ENCODE measurements at places on chromosomes 6 and 20.

DNA sequence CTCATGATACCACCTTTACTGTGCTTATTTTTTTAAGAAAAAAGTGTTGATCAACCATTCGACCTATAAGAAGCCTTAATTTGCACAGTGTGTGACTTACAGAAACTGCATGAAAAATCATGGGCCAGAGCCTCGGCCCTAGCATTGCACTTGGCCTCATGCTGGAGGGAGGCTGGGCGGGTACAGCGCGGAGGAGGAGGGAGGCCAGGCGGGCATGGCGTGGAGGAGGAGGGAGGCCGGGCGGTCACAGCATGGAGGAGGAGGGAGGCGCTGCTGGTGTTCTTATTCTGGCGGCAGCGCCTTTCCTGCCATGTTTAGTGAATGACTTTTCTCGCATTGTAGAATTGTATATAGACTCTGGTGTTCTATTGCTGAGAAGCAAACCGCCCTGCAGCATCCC is 15.6 kb upstream of the SLC22A1 start:
- DNase-seq: no peak

GRCh38 chr20:60038400-60039008 is 80.3 kb downstream of the CDH26 start:
- no peak for DNase-seq

DNA sequence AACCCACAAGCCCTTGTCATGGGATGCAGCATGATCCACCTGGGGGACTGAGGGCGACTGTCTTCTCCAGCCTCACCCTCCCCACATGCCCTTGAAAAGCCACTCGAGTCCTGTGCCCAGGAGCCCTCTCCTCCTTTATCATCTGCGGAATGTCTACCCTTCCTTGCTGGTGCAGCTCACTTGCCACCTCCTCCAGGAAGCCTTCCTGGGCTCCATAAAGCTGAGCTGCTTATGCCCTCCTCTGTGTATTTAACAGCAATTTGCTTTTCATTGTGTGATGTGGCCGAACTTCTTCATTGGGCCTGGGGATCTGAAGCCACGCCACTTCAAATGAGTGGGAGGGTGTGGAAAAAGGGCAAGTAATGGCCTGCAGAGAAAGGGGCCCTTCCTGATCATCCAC is 17.8 kb upstream of the RBPJL start:
- DNase-seq: no peak

DNA sequence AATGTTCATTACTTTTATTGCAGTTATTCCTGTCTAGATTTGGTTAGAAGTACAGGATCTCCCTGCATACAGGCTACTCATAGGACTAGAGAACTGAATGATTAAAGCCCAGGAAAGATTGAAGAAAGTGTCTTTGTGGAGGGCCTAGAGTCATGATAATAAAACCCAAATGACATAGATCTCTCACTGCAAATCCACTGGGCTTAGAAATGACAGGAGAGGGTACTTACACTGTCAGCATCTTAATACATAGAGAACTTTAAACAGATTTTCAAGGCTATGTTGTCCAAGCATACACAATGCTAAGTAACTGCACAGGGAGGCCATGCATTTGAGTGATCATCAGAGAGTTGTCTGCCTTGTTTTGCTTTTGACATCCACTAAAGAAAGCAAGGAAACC is 383.8 kb upstream of the MAP3K7 start:
- DNase-seq: no peak

- no peak for DNase-seq
Observed at GRCh38 chr6:21610341-21610740, 16.8 kb downstream of the SOX4 start.

- no peak for DNase-seq
Observed at GRCh38 chr20:6756693-6757595, 10.5 kb upstream of the BMP2 start.

- no peak for DNase-seq
Observed at GRCh38 chr20:8860011-8860495, 208.8 kb upstream of the PLCB4 start.

GRCh38 chr6:28347119-28347518 is 2.6 kb upstream of the ZKSCAN3 start:
- DNase-seq: no peak

GRCh38 chr6:17971128-17972073 is 16.0 kb downstream of the KIF13A start:
- no peak for DNase-seq

GRCh38 chr6:2630359-2630758 is 120.4 kb downstream of the MYLK4 start:
- DNase-seq: no peak

DNA sequence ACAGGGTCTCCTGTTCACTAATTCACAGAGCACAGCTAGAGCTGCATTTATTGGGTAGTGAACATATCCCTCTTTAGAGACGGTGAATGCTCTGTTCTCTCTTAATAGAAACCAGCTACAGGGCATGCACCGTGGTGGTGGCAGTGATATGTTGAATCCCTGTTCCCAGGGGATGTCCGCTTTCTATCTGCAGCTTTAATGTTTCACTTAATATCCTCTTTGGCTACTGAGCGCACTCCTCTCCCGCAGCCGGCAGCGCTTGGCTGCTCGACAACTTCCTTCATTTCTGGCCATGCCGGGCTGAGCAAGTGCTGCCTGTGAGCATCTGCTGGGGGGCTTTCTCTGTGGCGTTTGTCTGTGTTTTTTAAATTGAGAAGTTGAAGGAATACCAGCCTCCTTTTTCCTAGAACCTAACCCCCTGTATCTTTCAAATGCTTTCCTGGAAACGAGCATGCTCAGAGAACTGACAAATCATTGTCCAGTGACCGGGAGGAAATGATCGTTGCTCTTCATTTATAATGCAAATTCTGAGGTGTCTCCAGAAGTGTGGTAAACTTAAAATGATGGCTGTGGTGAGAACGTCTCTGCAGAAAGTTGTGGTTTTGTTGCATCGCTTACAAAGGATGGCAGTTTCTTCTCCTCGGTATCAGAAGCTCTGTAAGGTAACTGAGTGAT is 297.9 kb downstream of the UTRN start:
- DNase-seq: peak; percentile 6

GRCh38 chr20:62845416-62846160 is 16.0 kb downstream of the TCFL5 start:
- no peak for DNase-seq

DNA sequence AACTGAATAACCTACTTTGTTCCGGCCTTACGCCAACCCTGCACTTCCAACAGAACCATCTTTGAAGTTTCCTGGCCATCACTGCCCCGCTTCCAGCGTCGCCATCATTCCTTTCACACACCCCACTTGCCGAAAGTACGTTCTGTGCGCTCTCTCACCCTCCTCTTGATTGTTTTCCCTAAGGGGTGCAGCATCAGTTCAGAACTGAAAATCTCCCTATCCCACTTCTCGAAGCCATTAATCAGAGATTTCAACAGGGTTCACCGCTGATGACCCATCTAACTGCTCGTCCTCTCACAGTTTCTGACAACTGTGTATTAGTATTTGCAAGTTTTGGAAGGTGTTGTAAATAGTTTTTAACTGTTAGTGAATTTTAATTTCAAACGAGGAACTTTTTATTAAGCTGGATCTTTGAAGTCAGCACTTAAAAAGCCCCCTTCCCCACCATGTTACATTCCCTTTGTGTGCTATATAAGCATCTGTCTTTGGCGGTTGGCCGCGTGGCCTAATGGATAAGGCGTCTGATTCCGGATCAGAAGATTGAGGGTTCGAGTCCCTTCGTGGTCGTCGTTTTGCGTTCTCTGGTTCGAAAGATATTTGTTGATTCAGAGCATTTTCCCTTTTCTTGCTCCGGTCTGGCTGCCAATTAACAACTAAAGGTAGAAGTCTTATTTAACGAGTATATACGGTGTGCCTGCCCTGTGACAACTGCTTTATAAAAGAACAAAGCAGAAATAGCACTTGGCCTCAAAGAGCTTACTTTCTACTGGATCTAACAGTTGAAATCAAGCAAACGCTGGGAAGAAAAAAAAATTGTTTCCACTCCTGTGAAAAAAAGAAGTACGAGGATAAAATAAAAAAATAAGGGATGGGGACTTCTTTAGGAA is 42.6 kb downstream of the TRIM27 start:
- no peak for DNase-seq

DNA sequence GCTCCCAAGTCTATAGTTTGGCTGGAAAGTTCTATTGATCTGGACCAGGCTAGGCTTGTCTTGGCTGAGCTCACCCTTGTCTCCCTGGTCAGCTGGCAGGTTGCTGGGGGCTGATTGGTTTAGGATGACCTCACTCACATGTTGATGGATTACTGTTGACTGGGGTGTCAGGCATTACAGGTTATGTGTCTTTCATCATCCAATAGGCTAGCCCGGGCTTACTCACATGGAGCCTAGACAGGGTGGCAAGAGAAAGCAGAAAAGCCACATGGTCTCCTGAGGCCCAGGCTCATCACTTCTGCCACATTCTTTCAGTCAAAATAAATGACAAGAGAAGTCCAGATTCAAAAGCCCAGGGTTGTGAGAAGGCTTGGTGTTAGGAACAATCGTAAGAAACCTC is 103.5 kb downstream of the BFSP1 start:
- no peak for DNase-seq

DNA sequence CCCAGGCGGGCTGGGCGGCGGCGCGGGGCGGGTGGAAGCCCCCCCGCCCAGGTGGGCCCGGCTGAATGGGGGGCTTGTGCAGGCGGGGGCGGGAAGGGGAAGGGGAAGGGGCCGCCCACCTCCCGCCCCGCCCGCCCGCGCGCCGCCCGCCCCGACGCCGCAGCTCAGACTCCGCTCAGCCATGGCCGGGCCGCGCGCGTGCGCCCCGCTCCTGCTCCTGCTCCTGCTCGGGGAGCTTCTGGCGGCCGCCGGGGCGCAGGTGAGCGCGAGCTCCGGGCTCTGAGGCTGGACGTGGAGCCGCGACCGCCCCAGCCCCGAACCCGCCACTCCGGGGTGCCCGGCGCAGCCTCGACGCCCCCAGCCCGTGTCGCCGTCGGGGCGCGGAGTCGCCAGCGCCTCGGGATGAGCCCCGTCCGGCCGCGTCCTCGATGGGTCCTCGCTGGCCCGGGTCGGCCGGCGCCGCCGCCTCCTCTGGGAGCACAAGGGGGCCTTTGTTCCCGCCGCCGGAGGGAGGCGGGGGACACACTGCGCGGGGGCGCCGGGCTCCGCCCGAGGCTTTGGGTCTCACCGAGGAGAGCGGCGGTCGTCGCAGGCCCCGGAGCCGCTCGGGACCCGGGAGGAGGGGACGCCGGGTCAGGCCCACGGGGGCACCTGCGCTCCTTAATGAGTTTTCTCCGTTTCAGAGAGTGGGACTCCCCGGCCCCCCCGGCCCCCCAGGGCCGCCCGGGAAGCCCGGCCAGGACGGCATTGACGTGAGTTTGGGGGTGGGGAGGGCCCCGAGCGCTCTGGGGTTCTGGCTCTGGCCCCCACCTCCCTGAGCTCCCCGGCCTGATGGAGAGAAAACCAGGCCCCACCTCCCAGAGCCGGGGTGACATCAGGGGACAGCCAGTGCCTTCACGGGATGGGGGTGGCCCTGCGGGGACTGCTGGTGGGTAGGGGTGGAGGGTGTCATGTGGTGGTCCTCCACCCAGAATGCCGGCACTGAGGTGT is at the start of gene COL9A3:
Gene COL9A3, plus strand, starts transcription at position 167 of the 990 bp plus-strand sequence. Its CDS starts 15 bp downstream, at position 182.
- no peak for DNase-seq

- DNase-seq: no peak
Observed at GRCh38 chr6:148501178-148501590, 158.5 kb downstream of the SASH1 start.

- DNase-seq: no peak
Observed at GRCh38 chr6:72524011-72524645, 97.7 kb upstream of the KCNQ5 start.

GRCh38 chr6:29730575-29731126 is 7.4 kb downstream of the HLA-F start:
- DNase-seq: no peak

- no peak for DNase-seq
Observed at GRCh38 chr6:83860782-83861495, 1.4 kb downstream of the CYB5R4 start.

- no peak for DNase-seq
Observed at GRCh38 chr20:17794400-17794799, 94.6 kb downstream of the BANF2 start.

DNA sequence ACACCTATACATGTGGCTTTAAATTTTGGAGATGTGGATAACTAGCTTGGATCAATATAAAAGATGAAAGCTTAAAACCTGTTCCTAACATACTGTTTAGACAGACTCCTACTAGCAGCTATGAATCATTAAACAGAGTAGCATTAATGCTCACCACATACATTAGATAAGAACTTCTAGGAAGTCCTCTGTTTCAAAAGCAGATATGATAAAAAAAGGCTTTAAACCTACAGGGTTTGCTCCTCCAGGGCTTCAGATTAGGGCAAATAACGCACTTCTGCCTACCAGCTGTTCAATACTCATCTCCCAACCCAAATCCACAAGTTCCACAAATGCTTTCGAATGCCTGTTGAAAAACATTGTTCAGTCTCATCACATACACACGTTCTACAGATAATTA is 1.5 kb downstream of the REPS1 start:
- no peak for DNase-seq

DNA sequence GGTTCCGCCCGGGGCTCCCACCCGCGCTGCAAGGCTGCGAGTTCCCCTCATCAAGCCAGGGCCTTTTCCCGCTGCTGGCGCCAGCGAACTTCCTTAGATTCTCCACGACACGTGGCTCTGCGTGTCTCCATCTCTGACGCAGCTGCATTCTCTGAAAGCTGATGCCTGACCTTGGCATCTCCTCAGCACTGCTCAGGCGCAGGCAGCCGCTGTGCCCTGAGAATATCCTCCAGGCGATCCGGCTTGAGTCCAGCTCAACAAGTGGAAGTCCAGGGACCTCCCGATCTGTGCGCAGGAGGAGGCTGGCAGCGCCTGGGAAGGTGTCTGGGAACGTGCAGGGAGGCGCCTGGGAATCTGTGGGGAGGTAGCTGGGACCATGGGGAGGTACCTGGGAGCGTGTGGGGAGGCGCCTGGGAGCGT is 171.2 kb upstream of the THBS2 start:
- no peak for DNase-seq

DNA sequence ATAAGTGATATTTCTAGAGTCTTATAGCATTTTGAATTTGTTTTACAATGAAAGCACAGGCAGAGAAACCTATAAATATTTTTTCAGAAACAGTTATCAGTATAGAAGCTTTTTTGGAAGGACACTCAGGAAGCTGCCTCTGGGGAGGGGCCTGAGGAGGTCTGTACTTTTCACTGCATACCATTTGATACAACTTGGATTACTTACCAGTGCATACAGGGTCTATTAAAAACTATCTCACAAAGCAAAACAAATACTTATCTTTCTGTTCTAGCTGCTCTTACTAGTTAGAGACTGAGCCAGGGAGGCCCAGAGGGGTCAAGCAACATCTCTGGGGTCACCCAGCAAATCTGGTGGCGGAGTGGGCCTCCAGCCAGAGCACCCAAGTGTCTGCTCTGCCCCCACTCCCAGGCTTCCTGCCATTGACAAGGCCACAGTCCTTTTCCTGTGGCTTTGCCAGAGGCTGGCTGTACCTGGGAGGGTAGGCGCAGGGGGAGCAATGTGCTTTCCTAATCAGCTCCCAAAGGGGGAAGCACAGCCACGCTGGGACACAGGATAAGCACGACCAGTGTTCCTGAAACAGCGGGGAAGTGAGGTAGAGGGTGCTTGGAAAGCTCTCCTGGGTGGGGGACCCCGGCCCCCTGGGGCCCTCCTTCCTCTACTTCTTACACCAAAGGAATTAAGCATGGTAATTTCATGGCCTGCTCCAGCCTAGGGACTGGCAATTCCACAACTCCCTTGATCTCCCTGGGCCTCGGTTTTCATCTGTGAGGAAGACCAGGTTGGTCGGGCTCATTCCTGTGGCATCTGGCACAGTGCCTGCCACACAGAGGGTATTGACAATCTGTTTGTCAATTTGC is 7.8 kb downstream of the TCF15 start:
- no peak for DNase-seq

- DNase-seq: no peak
Observed at GRCh38 chr6:9620687-9621086, 794.2 kb downstream of the TFAP2A start.

GRCh38 chr20:49288250-49288751 is 10.4 kb upstream of the ZNFX1 start:
- no peak for DNase-seq

Measured in activated T-helper 9 cell treated with anti-CD3 and anti-CD28 coated beads, Interleukin-2, amount 50 U/mL, for 16 hours (primary cell).